Activated T-helper 1 cell treated with anti-CD3 and anti-CD28 coated beads, Interleukin-12 subunit alpha, Interleukin-12 subunit beta, Interleukin-2, Interleukin-4 antibody, amounts not matched to agents 30 ng/mL and 10 ng/mL and 1 ng/mL, durations not matched to agents 14 hours and 24 hours and 36 hours (primary cell): ENCODE measurements at places on chromosomes 1 and 21. TPM values are rescaled to one million over a fixed set of nuclear protein-coding genes. Genes with fewer than 3 reads are reported as not detected.

MXRA8 gene
- 0.18 and 0.20 TPM in 2 replicates for total RNA-seq

TFF3 gene
- not detected in 2 replicates for total RNA-seq

S100A7 gene
- total RNA-seq, result not detected in 2 replicates

TDRD5 gene
- not detected in 2 replicates for total RNA-seq

CDA gene
- total RNA-seq, result not detected in 2 replicates

LCE3D gene
- total RNA-seq, result not detected in 2 replicates

ILDR2 gene
- total RNA-seq, result 11.3 and 14.4 TPM in 2 replicates

SLC35F3 gene
- 7.9 and 8.2 TPM in 2 replicates for total RNA-seq

RCC1 gene
- 130 and 135 TPM in 2 replicates for total RNA-seq

HHAT gene
- total RNA-seq, result 0.67 and 0.73 TPM in 2 replicates

LIPI gene
- total RNA-seq, result not detected in 2 replicates

HENMT1 gene
- 17.9 and 20.7 TPM in 2 replicates for total RNA-seq

MAB21L3 gene
- not detected in 2 replicates for total RNA-seq
